Kidney capillary endothelial cell (primary cell): ENCODE measurements at places on chromosomes 2 and 18.

GRCh38 chr2:64359892-64360657, 93.9 kb upstream of the LGALSL start:
- peak; percentile 90 for DNase-seq

GRCh38 chr2:168146892-168147810, 100.2 kb downstream of the STK39 start:
- no peak for DNase-seq

- DNase-seq = peak; percentile 30
These were observed 224.1 kb downstream of the PHLPP1 start for GRCh38 chr18:62939433-62939832.

GRCh38 chr2:162301151-162301804, 17.2 kb downstream of the IFIH1 start:
- peak; percentile 78 for DNase-seq

- DNase-seq = no peak
These were observed 11.4 kb downstream of the PECR start for GRCh38 chr2:216070195-216070594.

DNA sequence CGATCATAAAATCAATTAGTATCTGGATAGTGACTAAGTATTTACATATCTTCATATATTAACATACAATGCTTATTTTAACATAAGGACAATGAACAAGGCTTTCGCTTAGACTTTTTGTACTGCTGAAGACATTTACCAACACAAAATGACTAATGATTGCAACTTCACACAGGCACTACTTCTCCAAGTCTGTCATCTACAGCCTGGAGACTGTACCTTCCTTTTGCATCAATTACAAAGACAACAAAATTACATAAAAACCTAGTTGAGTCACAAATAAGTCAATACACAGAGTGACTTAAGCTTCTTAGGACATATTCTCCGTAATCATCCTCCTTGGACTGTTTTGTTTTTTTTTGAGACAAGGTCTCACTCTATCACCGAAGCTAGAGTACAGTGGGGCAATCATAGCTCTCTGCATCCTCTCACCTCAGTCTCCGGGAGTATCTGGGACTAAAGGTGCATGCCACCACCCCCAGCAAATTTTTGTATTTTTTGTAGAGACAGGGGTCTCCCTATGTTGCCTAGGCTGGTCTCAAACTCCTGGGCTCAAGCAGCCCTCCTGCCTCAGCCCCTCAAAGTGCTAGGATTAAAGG, 15.9 kb downstream of the PUM2 start:
- DNase-seq = no peak
